Motor neuron (in vitro differentiated cells): ENCODE measurements at places on chromosomes 2 and 18. TPM values are rescaled to one million over a fixed set of nuclear protein-coding genes. Genes with fewer than 3 reads are reported as not detected.

Gene CRYGC
- total RNA-seq: 0.49 and 0.75 TPM in 2 replicates

GRCh38 chr2:6922201-6922656 lies 5.0 kb downstream of the RNF144A start:
- no peak for ATAC-seq

DNA sequence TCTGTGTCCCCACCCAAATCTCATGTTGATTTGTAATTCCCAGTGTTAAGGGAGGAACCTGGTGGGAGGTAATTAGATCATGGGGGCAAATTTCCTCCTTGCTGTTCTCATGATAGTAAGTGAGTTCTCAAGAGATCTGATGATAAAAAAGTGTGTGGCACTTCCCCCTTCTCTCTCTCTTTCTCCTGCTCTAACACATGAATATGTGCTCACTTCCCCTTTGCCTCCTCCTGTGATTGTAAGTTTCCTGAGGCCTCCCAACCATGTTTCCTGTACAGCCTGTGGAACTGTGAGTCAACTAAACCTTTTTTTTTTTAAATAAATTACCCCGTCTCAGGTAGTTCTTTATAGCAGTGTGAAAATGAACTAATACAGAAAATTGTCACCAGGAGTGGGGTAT lies 380.0 kb downstream of the MEIS1 start:
- no peak for ATAC-seq

DNA sequence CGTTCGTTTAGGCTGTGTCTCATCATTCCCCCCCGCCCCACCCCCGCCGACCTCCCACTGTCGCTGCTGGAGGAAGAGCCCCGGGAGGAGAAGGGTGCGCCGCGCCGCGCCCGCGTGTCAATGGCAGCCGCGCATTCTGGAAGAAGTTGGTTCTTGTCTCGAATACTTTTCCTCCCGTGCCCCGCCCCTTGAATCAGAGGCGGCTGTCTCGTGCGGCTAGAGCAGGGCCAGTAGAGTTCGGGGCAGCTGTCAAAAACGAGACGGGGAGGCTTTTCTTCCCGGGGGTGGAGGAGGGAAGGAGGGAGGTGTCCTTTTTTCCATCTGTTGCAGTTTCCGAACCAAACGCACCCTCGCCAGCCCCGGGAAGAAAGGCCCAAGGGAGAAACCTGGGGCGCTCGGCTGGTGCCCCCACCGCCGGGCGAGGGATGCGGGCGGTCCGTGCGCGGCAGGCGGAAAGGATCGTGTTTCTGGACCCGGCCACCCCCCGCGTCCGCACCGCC lies 410 bp upstream of the TGIF1 start:
- ATAC-seq: peak; percentile 0

GRCh38 chr2:47221946-47222345 lies 66.8 kb upstream of the STPG4 start:
- ATAC-seq: peak; percentile 25

GRCh38 chr2:59694176-59694575 lies 859.3 kb downstream of the BCL11A start:
- no peak for ATAC-seq
